ENCODE measurements at places on chromosomes 5 and 9.

- no peak for DNase-seq
Observed at GRCh38 chr5:155983954-155984353, 343.0 kb upstream of the SGCD start.

GRCh38 chr5:15573590-15573989, 73.6 kb downstream of the FBXL7 start:
- DNase-seq: no peak

DNA sequence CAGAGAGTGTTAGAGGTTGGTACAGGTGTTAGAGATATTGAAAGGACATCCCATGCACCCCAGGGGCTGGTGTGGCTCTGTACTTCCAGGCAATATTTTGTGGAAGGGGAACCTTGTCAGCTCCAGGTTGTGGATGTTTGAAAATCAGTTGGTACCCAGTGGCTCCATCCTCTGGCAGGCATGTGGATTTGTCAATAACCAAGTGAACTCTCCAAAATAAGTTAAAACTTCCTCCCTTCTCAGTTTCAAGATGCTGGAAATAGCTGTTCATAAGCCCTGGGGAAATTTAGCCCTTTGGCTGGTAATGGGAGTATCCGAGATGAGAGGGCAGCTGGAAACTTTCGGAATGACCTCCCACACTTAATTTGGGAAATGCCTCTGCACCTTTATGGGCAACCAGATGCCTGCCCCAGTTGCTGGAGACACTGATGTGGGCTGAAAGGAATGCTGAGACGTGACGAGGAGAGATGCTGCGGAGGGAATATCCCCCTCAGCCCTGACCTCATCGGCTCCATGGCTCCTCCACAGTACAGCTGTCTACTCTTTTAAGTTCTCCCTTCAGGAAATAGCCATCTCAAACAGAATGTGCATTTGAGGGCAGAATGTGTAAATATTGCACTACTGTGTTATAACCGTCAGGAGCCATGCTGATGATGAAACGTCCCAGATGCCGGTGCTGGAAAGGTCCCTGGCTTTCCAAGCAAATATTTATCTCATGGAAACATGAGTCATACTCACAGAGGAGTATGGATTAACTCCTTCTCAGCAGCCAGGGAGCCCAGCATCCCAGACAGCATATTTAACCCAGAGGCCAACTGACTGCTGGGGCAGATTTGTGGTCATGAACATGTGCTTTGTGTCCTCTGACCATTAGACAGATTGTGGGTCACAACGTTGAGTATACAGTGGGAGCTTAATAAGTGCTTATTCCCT, 29.5 kb downstream of the TGFBI start:
- DNase-seq: no peak

DNA sequence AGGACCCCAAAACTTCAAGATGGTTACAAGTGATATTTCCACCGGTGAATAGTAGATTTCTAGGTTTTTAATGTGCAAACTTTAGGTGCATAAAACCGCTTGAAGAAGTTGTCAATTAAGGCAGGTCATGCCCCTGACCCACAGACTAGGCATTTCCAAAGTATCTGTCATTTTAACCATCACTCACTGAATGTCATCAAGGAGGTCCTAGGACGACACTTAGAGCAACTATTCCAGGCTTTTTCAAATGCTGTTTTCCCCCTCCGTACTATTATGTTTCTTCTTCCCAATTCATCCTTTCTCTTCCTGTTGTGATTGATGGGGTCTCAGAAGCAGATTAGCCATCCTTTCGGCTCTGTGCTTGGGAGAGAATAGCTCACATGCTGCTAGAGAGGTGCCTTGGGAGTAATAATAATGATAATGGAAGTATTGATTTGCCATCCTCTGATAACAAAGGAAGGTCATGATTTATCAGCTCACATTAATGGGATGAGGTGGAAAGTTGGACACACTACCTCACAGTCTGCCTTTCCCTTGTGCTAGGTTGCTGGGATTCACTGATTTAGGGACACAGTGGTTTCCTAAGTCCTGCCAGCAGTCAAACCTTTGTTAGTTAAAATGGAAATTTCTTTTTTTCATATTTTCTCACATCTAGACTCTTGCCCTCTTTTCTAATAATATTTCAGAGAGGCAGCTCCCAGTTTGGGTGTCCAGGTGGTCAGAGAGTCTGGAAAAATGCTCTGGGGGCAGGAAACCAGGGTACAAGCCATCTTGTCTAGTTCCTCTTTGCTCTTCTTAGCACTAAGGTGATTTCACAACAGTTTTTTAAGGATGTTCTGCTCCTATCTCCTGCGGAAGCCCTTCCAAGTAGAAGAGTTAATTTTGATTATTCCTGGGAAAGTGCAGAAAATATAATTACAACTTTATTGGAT, 67.0 kb downstream of the PTTG1 start:
- no peak for DNase-seq

DNA sequence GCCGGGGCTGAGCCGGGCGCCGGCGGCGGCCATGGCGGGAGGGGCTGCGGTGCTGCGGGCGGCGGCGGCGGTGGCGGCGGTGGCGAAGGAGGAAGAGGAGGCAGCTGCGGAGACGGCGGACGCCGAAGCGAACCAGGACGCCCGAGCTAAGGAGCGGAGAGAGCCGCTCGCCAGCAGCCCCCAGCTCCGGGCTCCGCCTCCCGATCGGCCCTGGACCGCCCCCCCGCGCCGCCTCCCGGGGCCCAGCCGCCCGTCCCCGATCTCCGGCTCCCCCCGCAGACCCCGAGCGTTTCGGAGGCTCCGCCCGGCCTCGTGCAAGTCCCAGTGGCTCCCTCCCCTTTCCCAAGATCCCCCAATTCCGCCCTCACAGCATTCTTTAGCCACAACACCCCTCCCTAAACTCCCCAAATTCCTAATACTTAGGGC, at the start of gene ASTN2:
Gene ASTN2 (minus strand): TSS at position 152 of the 426 bp plus-strand sequence. CDS start 119 bp downstream, at position 33.
- DNase-seq: peak; percentile 40

DNA sequence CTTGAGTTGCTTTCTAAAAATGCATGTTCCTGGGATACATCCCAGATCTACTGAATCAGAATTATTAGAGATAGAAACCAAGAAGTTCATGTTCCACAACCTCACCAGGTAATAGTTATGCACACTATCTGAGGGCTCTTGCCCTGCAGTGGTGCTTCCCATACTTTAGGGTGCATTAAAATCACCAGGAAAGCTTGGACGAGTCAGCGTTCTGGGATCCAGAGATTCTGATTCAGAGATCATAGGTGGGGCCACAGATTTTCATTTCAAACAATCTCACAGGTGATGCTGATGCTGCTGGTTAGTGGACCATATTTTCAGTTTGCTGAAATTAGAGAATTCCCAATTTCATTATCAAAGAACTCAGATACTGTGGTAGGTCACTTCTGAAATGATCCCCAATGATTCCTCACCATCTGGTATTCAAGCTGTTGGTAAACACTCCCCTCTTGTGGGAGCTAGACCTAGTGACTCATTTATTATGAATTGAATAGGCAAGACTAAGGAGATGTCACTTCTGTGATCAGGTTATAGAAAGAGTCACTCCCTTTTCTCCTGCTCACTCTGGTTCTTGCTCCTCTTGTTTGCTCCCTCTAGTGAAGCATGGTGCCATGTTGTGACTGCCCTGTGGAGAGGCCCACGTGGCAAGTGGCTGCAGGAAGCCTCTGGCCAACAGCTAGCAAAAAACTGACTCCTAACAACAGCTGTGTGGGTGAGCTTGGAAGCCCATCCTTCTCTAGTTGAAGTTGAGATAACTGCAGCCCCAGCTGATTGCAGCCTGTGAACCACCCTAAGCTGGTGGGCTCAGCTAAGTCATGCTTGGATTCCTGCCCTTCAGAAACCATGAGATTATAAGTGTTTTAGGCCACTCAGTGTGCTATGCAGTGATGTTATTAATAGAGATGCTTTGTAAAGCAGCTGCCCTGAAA, 59.8 kb downstream of the SH3TC2 start:
- no peak for DNase-seq

DNA sequence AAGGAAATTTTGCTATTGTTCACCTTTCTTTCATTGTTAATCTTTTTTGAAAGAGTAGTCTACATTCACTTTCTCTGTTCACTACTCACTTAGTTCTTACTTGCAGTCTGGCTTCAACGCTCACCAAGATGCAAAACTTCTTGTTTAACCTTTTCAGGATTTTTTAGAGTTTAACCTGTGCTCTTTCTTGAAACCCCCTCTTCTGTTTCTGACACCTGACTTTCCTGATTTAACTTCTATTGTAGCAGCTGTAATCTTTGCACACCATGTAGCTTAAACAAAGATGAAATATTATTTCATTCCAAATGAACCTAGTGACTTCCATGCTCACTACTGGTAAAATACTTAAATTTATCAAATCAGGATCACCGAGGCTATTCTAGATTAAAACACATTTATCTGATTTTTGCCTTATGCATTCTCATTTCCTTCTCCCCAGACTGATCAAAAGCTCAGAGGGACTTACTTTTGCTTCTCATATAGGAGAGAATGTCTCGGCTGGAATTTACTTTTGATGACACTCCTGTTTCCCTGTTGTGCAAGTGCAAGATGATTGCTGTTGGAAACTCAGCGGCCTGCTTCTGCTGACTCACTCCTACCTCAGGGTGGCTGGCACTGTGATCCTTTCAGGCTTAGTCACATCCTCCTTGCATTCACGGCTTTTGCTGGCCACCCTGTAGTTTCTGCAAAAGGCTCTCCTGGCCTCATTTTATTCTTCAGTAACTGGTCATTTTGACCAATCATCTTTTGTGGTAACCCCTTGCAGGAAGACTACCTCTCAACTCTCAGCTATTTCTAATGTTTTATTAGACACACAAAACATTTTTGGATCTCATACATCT, 109.3 kb upstream of the IFNE start:
- DNase-seq: no peak

DNA sequence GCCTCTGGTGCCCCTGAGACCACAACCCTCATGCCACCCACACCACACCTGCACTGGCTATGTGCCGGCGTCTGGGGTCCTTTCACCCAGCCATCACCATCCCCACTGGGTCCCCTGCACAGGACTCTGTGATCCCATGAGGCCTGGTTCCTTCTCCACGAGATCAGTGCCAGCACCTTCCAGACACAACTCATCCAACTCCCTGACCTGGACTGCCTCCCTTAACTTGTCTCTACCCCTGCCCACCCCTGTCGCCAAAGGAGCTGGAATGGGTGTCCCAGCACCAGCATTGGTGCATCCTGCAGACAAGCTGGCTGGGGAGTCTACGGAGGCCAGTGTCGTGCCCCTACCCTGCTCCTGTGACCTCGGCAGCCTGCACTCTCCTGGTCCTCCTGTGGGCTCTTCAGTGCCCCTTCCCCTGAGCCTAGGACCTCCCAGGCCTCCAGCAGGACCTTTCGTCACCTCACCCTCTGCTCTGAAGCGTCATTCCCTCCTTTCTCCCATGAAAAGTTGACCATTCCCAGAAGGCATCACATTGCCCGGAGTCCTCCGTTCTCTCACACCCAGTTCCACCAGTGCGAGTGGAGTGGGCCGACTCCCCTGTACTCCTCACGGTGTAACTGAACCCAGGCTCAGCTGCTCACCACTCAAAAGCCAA, 87.7 kb downstream of the NSUN2 start:
- no peak for DNase-seq

- no peak for DNase-seq
Observed at GRCh38 chr5:165622864-165623536, 2117.6 kb downstream of the MAT2B start.

- DNase-seq: peak; percentile 74
Observed at GRCh38 chr9:129487658-129488483, 133.0 kb downstream of the C9orf50 start.

DNA sequence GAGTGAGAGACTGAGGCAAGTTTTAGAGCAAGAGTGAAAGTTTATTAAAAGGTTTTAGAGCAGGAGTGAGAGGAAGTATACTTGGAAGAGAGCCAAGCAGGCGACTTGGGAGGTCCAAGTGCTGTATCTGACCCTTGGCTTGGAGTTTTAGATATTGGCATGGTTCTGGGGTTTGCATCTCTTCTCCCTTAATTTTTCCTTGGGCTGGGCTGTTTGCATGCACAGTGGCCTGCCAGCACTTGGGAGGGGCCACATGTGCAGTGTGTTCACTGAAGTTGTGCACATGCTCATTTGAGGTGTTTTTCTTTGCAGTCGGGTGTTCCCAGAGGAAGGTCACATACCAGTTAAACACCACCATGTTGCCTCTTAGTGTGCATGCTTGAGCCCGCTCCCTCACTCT, 464.1 kb downstream of the DMRT2 start:
- no peak for DNase-seq

GRCh38 chr9:134088063-134088725, 20.4 kb upstream of the BRD3 start:
- DNase-seq: no peak

DNA sequence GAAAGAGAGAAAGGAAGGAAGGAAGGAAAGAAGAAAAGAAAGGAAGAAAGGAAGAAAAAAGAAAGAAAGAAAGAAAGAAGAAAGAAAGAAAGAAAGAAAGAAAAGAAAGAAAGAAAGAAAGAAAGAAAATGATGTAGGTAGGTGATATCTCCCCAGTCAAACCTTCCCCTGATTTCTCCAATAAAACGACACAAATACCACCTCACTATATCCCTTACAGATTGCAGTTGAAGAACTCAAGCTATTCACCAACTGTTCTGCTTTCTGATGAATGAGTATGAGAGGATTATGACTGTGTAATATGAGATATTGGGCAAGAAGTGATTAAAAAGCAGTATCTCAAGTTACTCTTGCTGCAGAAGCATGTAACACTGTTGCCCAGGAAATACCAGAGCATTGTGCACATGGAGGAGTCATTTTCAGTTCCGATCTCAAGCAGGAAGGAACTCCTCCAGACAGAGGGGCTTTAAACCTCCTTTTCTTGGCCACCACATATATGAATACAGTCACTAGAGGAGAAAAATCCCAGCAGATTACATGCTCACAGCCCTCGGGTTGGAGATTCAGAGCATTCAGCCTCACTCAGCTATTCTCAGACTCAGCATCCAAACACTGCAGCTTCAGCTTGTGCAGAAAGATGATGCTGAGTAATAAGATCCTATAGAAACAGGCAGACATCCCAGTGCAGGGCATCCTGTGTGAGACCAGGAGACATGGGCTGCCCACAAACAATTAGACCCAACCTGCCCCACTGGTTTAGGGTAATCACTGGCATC, 61.4 kb downstream of the UGCG start:
- DNase-seq: no peak

- DNase-seq: no peak
Observed at GRCh38 chr5:10880934-10881333, 119.9 kb upstream of the DAP start.

- DNase-seq: no peak
Observed at GRCh38 chr5:157269761-157270272, 3.9 kb downstream of the CYFIP2 start.

DNA sequence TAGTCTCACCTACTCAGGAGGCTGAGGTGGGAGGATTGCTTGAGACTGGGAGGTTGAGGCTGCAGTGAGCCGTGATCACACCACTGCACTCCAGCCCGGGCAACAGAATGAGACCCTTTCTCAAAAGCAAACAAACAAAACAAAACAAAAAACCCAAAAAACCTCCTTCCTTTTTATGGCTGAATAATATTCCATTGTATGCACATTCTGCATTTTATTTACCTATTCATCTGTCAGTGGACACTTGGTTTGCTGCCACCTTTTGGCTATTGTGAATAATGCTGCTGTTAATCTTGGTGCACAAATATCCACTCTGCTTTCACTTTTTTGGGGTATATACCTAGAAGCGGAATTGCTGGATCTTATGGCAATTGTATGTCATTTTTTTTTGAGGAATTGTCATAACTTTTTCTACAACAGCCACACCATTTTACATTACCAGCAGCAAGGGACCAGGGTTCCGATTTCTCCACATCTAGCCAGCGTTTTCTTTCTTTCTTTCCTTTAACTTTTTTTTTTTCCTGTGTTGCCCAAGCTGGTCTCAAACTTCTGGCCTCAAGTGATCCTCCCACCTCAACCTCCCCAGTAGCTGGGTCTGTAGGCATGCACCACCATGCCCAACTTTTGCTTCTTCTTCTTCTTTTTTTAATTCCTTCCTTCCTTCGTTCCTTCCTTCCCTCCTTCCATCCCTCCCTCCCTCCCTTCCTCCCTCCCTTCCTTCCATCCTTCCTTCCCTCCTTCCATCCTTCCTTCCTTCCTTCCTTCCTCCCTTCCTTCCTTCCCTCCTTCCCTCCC, 30.6 kb downstream of the NKX2-5 start:
- DNase-seq: no peak
